Mammary epithelial cell (primary cell): ENCODE measurements at places on chromosomes 3 and 15.

- no peak for DNase-seq
Observed at GRCh38 chr3:41986561-41986960, 24.7 kb upstream of the ULK4 start.

DNA sequence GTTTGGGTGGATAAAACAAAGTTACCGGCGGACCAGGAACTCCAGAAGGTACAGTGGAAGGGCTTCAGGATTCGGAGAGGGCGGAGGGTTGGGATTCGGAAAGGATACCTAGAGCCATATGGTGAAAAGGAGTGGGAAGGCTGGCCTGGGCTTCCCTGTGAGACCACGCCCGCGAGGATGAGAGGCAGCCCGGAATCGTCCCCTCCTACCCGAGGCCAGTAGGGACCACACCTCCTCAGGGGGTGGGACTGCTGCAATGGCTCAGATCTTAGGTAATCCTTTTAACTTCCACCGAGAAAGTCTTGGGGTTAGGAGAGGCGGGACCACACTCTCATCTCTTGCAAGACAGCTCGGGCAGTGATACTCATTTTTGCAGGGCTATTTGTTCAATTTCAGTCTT is 511.3 kb downstream of the OCA2 start:
- DNase-seq: no peak

- peak; percentile 75 for DNase-seq
Observed at GRCh38 chr3:179811321-179812095, 158.7 kb downstream of the USP13 start.

DNA sequence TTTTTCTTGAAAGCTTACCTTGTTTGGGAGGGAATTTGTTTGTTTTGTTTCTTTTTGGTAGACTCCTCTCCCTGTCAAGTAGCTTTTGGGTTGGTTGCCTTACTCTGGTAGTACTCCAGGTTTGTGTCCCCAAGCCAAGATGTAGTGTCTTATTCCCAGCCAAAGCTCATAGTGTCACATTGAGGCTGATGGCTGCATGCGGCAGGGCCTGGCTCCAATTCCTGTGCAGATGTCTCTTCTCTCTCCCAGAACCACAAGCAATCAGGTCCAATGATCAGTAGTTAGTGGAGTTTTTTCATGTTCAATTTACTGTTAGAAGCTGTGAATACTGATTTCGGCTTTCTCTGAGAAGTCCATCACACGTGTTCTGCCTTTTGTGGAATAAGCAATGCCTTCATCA is 221.1 kb upstream of the THBS1 start:
- DNase-seq: no peak

DNA sequence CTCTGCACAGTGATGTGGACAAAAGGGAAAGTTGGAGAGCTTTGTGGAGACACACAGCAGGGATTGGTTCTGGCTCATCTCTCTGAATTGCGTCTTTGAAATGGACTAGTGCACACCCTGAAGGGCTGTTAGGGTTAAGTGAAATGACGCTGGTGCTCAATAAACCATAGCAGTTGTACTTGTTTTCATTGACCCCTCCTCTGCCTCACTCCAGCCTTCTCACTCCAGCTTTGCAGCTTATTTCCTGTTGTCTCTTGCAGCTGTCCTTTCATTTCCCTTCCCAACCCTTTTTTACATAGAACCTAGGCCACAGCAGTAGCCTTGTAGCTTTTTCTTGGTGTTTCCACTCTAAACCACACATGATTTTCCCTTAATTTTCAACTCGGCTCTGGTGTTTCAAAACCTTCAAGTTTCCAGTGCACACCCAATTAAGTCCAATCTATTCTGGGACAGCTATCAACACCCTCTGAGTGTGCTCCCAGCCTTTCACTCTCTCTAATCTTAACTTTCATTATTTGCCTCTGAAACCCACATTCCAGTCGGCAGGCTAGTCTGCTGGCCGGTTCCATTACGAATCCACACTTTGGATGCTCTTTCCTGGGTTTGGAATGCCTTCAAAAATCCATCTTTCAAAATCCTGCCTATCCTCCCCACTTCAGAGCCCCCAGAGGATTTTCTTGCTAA is 6.4 kb downstream of the C3orf52 start:
- no peak for DNase-seq

DNA sequence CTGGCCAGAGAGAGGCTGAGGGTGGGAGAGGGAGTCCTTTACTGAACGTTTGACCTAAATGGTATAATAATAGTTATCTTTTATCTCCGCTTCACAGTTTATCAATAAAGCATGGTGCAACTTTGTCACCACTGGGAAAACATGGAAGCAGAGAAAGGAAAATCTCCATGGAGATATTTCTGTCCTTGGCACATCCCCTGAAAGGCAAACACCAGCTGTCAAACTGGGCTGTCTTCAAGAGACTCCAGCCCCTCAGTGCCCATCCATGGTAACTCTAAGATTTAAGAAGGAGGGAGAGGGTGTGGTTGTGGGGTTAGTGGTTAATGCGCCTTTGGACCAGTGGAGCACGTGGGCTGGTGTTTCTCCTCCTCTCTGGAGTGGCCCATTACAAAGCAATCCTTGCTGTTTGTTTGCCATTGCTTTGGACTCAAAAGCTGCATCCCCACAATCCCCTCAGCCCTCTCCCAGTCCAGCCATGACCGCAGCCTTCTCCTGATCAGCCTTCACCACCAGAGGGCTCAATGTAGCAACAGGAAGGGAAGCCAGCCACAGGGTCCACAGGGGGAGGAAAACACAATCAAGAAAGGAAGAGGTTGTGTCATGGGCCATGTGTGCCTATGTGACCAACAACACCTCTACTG is 38.2 kb upstream of the FAM174B start:
- DNase-seq: no peak

DNA sequence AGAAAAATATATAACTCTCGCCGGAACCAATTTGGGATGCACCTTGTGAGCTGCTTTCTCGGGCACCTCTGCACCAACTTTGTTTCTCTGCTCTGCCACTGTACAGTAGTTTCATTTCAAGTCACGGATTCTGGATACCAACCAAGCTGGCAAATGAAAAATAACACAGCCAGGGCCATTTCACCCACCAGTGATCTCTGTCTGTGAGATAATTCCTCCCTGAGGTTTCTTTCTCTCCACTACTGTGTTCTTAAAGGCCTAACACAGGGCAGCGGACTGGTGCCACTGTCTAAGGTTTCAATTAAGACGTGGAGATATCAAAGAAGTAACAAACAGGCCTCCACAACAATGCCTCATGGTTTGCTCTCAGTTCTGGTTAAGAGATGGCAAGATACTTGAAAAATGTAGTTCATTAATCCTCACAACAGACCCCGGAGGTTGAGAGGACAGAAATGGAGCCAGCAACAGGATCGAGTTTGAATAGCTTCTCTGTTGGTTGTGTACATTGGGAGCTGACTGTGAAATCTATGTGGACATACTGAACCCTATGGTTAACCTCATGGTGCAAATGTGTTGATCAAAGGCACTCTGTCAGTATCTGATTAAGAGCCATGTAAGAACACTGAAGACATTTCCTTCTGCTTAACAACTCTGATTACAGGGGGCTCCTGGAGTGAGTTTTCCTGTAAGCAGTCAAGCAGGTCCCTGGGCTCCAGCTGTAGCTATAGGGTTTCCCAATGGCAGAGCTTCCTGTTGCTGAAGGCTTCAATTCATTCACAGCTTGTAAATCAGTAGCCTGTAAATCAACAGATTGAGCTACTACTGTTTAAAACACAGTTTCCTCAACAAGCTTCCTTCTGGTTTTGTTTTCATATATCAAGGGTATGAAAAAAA is 470.5 kb downstream of the EPHA3 start:
- DNase-seq: no peak

DNA sequence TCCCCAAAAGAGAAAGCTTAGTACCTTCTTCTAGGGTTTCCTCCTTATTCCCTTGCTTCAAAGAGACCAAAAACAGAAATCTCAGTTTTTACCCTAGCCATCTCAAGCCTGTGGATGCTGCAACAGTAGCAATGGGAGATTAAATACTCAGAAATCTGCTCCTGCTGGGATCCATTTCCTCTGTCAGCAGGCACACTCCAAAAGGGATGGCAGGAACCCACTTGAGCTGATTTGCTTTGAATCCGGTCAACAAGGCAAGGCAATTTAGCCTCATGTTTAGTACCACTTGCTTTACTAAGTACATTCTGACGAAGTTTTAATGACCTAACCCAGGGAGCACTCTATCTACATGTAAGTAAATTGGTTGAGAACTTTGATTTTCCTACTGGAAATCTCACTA is 590.0 kb upstream of the ADAMTS9 start:
- DNase-seq: no peak

DNA sequence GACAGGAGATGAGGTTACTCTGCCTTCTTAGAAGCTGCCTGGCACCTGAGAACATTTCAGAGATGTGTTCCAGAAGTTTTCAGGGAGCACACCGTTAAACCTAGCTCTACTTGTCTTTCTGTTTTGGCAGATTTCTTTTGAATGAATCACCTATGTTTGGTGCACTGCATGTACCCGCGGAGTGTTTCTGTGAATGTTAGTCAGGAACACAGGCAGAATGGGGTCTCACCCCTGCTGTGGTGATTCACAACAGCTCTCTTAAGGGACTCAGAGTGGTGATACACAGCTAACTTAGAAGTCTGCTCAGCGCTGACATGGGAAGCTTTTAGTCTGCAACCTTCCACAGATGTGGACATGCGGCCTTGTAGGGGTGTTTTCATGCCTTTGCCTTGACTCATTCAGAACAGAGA is 24.0 kb downstream of the TSEN2 start:
- DNase-seq: peak; percentile 94

- DNase-seq: no peak
Observed at GRCh38 chr15:88301311-88301710, 44.8 kb upstream of the NTRK3 start.

- no peak for DNase-seq
Observed at GRCh38 chr15:52797625-52798501, 7.7 kb upstream of the ONECUT1 start.

DNA sequence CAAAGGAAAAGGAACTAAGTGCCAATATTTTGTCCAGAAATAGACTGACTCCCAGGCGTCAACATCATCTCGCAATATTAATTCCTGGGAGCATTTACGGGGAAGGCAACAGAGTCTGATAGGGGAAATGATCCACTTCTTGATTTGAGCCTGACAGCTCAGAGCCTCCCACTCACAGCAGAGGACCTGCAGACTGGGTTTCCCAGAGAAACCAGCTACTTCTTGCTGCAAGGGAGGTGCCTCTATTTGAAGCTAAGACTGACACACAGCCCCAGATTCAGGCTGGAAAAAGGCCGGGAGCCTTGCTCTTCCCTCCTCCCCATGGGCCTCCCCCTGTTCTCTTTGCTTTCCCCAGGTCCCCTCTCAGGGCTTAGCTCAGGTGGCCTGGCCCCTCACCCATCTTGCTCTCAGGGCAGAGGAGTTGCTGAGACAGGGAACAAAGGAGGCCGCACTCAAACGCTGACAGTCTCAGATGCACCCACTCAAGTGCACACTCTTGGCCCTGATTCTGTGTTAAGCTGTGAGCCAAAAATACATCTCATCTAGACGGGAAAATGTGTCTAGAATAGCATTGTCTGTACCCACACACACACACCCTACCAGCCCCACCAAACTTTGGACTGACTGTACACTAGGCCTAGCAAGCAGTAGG is 49.8 kb upstream of the DCLK3 start:
- no peak for DNase-seq

DNA sequence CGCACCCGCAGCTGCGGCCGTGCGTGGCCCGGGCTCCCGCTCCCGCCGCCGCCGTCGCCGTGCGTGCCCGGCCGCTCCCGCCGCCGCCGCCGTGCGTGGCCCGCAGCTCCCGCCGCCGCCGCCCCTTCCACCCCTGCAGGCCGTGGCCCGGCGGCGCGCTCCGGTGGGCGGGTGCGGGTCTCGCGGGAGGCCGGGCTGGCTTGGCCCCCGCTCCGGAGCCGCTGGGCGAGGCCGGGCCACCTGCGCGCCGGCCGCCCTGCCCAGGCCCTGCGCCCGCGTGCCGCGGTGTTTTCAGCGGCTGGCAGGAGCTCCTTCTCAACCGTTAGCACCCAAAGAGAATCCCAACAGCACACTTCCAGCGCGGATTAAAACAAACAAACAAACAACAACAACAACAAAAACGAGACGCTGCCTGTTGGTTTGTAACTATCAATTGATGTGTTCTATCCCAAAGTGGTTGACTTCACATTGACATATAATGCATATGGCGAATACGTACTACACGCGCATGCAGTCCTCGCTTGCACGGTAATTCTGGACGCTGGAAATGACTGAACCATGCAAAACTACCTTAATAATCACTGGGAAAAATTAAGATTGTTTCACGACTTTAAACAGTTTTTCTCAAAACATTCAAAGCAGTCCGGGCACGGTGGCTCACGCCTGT is 113.7 kb upstream of the GOLGA8J start:
- DNase-seq: no peak

DNA sequence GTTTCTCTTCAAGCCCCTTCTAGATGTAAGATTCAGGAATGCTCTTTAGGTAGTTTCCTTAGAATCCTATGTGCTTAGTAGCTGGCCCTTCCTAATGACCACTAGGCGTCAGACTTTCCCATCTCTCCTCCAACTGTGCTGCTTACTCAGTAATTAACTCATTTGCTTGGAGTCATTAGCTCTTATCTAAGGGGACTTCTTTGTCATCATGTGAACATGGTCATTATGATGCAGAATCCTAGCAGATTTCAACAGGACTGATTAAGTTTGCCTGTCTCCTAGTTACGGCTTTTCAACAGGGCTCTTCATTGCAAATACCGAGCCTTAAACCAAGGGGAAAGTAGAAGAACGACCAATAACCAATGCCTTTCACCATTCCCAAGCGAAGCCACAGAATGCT is 46.4 kb downstream of the GJD2 start:
- DNase-seq: peak; percentile 42

DNA sequence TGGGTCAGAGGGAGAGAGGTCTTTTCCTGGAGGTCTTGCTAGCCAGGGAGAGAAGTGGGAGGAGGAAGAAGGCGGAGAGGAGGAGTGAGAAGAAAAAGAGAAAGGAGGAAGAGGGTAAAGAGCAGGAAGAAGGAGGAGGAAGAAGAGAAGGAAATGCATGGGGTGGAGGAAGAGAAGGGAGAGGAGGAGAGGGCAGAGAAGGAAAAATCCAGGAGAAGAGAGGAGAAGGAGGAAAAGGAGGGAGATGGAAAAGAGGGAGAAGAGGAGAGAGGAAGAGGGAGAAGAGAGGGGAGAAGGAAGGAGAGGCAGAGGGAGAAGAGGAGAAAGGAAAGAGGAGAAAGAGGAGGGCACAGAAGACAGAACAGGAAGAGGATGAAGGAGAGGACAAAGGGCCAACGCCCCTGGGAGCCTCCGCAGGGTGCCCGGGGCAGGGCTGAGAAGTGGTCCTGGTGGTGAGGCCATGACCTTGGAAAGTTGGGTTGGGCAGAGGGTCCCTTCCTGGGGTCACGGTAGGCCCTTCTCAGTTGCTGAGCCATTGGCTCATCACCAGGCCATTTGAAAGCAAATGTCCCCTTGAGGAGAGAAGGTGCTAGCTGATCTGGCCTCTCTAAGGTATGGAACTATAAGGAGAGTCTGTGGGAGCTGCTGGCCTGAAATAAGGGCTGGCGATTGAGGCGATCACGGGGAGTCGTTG is 1.2 kb upstream of the SEMA3F start:
- no peak for DNase-seq

- DNase-seq: no peak
Observed at GRCh38 chr3:63304421-63304820, 26.3 kb downstream of the SYNPR start.

DNA sequence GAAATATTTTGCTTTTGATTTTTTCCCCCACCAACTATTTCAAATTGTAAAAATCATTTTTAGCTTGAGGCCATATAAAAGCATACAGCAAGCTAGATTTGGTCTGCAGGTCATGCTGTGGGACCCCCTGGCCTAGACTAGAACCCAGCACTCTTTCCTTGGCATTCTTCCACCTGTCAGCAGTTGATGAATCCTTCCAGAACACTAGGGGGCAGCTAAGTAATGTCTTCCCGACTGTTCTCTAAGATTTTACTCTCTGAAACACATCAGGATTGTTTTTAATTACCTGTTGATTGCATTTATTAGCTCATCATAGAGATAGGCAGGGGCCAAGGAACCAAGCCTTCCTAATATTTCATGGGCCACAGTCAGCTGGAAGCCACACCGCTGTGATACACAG is 174.5 kb downstream of the CACNA1D start:
- no peak for DNase-seq
